Epithelial cell of esophagus (primary cell): ENCODE measurements at places on chromosomes 16 and 17.

- DNase-seq = no peak
Measured at GRCh38 chr17:56819030-56819429, 14.7 kb downstream of the C17orf67 start.

GRCh38 chr16:23072084-23072599 lies 77.1 kb downstream of the USP31 start:
- DNase-seq = peak; percentile 87

DNA sequence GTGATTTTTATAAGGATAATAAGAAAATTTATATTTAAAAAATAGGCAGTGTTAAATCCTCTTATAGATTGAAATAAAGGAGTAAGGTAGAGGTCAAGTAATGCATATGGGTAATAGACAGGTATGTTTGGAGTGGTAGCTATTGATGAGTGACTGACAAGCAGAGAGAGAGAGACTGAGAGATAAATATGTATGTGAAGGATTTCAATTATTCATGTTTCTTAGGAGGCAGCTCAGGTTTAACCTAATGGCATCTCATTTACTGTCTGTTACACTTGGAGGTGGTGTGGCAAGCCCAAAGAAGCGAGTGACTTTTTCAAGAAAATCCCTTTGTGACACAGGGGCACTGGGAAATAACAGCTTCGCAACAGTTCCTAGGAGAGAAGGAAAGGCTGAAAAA lies 120.2 kb downstream of the KIF2B start:
- DNase-seq = no peak

GRCh38 chr16:83733301-83733700 lies 74.5 kb upstream of the HSBP1 start:
- no peak for DNase-seq

GRCh38 chr16:87216841-87217275 lies 100.3 kb downstream of the C16orf95 start:
- DNase-seq = no peak

DNA sequence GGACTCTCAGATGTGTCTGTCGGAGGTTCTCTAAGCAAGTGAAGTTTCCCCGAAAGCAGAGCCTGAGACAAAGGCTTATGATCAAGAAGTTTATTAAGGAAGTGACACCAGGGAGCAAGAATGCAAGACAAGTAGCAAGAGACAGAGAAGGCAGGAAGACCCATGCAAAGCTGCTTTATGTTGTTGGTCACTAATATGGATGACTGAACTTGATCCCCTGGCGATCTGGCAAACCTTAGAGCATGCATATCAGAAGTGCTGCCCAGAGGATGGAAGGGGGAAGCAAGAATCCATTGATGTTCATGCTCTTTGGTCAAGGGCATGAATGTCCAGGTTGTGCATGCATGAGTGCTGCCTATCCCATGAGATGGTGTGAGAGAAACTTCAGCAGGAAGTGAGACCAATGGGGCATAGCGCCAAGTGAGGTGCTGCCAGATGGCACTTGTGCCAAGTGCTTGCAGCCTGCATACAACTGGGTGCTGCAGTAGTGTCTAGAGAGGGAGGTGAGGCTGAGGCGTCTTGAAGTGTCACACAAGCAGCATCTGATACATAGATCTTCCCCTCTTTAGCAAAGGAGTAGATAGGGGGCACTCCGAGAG lies 176.5 kb downstream of the SALL1 start:
- no peak for DNase-seq

GRCh38 chr17:48554412-48555257 lies 9.7 kb upstream of the HOXB2 start:
- no peak for DNase-seq

GRCh38 chr16:52460639-52461178 lies 86.2 kb downstream of the TOX3 start:
- DNase-seq = no peak

- DNase-seq = no peak
Measured at GRCh38 chr17:73612031-73612472, 32.2 kb downstream of the SDK2 start.

GRCh38 chr17:48064638-48065037 lies 16.5 kb downstream of the NFE2L1 start:
- DNase-seq = no peak

GRCh38 chr16:71882505-71883167 lies 1.3 kb downstream of the ZNF821 start:
- DNase-seq = peak; percentile 89

DNA sequence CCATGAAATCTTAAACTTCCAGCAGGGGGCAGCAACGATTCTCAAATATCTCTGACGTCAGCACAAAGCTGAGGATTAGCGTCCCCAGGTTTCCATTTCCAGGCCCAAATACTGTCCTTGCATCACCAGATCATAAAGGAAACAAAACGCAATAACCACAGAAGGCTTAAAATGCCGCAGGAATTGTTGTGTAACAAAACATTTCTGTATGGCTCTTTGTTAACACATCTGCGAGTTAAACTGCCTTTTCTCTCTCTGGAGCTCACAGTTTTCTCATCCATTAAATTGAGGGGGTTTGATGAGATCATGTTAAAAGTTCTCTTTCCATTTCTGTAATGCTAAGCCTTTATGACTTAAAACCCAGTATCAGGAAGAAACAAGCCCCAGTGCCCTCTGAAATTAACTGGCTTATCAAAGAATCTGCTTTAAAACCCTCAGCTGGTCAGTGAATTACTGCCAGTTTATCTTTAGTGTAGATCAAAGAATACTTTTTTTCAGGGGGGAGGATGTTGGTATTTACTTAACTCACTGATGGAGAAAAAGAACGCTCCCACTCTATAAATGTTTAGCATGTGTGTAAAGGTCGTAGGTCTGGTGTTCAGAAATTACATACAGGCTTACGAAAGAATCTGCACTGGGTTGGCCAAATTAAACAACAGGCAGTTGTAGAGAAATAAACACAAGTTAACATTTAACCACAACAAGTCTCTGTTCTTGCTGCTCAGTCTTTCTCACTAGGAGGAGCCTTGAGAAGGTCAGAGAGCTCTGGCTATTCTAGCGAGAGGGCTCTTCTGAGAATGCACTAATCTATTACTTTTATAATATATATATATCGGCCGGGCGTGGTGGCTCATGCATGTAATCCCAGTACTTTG lies 10.6 kb upstream of the TERF2 start:
- DNase-seq = peak; percentile 92

DNA sequence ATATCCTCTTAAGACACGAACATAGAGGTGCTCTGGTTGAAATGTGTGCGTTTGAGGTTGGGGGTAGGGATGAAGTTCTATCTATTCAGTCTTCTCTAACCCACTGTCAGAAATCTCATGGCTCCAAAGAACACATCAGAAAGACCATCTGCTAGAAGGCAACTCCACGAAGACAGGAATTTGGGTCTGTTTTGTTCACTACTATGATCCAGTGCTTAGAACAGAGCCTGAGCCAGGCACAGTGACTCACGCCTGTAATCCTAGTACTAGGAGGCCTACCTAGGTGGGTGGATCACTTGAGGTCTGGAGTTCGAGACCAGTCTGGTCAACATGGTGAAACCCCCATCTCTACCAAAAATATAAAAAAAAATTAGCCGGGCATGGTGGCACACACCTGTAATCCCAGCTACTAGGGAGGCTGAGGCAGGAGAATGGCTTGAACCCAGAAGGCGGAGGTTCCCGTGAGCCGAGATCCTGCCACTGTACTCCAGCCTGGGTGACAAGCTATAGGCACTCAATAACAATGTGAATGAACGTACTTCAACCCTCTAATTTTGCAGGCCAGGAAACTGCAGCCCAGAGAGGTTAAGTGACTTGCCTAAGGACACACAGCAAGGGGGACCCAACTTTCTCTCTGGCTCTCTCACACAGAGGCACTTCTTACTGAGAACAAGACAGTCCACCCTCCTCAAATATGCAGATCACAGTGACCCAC lies 2.3 kb downstream of the CASKIN2 start:
- peak; percentile 31 for DNase-seq

- no peak for DNase-seq
Measured at GRCh38 chr17:27914382-27914781, 21.2 kb upstream of the LYRM9 start.

DNA sequence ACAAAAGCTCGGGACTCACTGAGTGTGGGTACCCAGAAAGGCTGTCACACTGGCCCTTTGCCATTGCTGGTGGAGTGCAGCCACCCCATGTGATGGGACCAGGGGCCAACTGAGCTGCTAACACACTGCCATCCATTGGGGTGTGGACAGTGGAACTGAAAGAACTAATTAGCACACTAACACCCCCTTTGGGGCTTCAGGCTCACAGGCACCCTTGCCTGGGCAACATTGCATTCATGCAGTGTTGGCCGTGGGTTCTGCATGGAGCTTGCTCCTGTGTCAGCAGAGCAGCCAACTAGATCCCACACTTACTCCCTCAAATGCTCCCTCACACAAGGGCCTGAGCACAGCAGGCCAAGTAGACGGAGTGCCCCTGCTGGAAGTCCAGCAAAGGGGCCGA lies 476.0 kb upstream of the ASIC2 start:
- no peak for DNase-seq

DNA sequence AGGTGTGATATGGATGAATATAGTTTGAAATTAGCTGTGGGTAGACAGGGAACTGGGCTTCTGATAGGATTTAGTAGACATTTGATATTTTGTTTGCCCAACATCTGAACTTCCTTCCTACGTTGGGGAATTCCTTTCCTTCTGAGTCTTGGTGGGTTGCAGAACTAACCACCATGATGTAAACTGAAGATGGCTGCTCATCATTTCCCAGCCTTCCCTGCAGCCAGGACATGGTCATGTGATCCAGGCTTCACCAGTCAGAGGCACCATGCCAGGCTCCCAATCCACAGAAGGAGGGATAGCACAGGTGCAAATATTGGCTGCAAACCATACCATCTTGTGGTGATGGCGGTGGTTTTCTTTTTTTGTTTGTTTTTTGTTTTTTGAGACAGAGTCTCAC lies 57.4 kb downstream of the EMP2 start:
- no peak for DNase-seq

- DNase-seq = peak; percentile 58
Measured at GRCh38 chr17:46832945-46833839, 14.7 kb upstream of the WNT3 start.

DNA sequence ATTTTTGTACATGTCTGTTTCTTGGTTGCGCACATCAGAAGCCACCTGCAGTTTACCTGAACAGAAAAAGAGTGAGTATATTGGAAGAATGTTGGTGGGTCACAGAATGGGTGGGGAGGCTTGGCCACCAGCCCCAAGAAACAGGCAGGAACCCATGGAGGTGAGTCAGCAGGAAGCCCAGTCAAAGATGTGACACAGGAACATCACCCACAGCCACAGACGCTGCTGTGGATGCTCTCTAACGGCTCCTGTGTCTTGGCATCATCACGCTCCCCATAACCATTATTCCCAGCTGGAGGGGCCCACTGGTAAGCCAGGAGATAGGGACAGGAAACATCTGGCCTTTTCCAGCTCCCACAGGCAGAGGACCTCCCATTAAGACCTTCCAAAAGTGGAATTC lies 94.0 kb upstream of the WSB1 start:
- DNase-seq = peak; percentile 11

- no peak for DNase-seq
Measured at GRCh38 chr17:20246692-20247091, 220.6 kb downstream of the LGALS9B start.

DNA sequence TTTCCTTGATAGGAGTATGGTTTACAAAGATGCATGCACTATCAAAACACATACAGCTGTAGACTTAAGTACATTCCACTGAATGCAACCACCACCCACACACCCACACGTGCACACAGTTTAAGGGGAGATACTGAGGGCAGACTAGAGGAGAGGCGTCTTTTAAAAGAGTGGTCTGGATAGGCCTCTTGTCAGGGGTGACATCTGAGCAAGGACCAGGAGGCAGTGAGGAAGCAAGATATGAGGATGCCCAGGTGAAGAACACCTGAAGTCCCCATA lies 12.6 kb downstream of the MPHOSPH6 start:
- no peak for DNase-seq

DNA sequence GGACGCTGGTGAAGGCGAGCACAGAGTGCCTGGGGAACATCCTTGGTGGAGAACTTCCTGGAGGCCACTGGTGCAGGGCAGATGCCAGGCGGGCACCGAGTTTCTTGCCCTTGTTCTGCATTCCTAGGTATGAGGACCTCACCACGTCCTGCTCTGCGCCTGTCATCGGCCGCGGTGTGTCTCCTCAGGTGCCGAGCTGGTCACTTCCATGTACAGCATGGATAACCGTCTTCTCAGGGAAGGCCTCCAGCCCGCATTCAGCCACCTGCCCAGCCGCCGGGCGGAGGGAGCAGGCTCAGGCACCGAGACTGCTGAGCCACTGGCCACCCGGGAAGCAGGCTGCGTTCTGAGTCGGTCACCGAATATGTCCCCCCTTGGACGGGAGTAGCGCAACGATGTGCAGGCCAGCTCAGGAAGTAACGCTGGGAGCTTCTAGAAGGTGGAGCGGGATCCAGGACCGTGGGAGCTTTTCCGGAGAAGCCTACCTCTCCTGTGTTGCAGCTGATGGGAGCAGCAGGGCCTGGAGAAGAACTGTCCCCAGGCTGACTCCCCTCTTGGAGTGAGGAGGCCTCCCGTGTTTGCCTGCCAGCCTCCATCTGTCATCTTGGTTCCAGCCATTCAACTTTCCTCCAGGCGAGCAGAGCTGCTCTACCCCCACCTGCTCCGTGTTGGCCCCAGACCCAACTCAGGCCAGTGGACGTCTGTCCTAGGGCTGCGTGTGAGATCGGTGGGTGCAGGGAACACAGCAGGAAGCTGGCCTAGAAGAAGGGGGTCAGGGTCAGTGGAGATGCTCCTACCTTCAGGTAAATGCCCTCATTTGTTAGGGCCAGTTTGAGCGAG lies 2.1 kb upstream of the BAIAP2 start:
- DNase-seq = no peak

GRCh38 chr16:10110552-10110951 lies 71.7 kb downstream of the GRIN2A start:
- no peak for DNase-seq

DNA sequence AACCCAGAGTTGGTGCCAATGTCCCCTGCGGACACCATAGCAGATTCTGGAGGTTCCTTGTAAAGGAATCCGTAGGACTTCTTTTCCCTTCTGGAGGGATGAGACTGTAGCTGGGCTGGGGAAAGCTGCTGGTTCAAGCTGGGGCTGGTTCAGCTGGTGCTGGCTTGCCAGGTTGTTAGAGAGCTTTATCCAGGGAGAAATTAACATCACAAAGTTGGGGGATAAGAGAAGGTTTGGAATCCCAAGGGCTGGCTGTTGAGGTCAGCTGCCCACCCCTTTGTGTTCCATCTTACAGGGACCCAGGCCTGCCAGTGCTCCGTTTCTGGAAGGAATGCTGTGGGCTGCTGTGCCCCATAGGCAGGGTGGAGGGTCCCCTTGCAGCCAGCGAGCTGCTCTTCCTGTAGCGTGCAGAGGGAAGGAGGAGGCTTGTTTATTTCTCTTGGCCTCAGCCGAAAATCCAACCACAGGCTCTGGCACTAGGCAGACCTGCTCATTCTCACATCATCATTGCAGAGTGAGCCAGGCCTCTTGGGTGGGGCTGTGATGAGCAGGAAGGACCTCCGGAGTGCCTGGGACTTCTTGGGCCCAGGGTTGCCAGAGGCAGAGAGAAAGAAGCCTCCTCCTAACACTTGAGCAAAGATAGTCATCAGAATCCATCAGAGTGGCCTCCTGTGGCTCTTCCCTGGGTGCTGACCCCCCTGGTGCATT lies 251.1 kb downstream of the SEC14L1 start:
- DNase-seq = peak; percentile 53
